ENCODE measurements at places on chromosomes 2 and 18.
A peak's percentile ranks its signal among the peaks of the same experiment; 100 is the strongest.

DNA sequence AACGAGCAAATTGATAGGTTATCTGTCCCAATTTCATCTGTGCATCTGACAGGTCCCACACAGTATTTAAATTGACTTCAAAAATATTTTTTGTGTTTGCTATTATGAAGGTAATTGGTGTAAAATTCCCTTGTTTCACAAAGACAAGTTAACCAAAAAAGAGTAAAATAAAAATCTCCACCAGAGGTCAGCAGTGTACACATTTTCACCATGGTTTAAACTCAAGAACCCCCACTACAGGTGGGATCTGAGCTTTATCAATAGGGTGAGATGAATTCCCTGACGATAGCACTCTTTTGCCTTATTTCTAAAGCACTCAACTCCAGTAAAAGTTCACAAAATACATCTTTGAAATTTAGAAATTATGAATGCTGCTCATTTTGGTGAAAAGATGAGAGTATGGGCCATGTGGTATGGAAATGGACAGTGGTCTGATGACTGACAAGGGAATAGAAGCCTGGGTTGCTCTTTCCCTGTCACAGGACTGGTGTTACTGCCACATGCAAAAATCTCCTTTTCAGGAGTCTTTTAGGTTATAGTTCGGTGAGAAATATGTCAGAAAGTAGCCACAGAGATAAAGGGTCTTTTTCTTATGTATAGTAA, 68.0 kb downstream of the SERPINB8 start:
- DNase-seq: no peak

GRCh38 chr2:106195981-106196380, 1.9 kb upstream of the UXS1 start:
- no peak for DNase-seq

DNA sequence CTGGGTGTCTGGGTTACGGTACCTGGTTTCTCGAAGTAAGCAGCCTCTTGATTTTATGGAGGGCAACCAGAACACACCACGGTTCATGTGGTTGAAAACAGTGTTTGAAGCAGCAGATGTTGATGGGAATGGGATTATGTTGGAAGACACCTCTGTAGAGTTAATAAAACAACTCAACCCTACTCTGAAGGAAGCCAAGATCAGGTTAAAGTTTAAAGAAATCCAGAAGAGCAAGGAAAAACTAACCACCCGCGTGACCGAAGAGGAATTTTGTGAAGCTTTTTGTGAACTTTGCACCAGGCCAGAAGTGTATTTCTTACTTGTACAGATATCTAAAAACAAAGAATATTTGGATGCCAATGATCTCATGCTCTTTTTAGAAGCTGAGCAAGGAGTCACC, 279.8 kb downstream of the PLCL1 start:
- DNase-seq: no peak

GRCh38 chr18:79393181-79393634, 2.5 kb upstream of the NFATC1 start:
- DNase-seq: peak; percentile 70

DNA sequence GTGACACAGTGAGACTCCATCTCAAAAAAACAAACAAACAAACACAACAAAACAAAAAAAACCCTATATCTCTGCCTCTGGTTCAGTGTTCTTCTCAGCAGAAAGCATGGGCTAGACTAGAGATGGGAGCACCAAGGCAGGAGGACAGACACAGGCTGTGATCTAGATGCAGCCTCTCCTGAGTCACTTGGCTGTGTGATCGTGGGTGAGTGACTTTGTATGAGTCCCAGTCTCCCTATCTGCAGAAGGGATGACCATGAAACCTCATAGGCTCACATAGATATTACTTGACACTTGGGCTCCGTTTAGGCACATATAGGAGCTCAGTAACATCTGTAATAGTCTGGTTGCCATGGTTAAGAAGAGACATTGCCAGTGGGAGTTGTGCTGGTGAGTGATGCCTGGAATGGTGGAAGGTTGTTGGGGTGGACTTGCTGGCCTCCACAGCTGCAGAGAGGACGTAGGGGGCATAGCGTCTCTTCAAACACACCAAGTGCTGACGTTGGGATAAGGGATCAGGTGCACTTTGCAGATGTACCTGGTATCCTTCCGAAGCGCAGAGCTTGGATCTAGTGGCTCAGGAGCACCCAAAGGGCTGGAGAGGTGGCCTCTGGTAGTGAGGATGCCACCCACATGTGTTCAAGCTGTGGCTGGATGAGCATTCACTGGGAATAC, 318.9 kb upstream of the HS6ST1 start:
- no peak for DNase-seq

DNA sequence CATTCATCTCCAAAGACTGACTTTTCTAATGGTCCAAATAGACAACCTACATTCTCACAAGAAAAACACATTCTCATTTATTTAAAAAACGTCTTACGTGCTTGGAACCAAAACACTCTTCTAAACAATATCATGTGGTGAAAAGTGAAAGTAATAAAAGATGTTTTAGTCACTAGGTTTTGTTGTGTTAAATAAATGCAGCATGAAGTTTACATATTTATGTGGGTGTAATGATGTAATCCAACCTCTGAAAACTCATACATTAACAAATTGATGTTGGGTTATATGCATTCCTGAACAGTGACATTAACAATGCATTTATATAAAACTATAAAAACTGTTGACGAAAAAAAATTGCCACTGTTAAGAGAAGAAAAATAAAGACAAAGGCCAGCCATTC, 55.1 kb upstream of the ACVR2A start:
- no peak for DNase-seq

DNA sequence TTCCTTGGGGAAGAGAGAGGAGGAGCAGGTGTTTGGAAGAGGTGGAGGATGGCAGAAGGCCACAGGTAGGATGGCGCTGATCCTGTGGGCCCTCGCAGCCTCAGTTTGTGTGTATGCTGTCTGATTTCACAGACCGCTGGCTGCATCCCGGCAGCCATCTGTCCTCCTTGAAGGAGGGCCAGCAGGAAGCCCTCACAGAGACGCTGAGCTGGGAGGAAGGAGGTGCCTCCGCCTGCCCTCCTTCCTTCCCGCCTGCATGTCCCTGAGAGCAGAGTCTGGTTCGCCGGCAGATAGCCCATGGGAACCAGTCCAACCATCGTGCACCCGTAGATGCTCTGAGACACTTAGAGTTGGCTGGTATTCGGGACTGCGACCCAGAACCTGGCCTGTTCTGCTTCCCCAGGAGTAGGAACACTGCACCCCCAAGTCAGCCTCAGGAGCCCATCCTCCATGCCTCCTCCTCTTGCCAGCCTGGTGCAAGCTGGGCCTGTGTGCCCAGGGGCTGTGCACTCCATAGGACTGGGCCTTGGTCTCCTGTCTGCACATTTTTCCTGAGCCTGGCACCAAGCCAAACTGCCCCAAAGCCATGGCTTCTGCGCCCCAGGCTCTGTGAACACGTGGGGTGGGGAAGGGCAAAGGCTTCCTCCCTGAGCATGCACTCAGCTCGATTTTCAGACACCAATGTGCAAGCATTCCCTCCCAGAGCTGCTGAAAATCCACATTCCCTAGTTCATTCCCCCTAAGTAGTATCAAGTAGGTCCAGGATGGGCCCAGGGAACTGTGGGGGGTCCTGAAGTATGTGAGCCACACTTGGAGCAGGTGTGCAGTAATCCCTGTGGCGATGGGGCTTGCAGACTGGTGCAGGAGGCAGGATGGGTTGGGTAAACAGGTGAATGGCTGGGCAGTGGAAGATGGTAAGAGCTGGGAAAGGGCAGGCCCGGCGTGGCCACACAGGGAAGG, 115.6 kb downstream of the SEPTIN10 start:
- no peak for DNase-seq

DNA sequence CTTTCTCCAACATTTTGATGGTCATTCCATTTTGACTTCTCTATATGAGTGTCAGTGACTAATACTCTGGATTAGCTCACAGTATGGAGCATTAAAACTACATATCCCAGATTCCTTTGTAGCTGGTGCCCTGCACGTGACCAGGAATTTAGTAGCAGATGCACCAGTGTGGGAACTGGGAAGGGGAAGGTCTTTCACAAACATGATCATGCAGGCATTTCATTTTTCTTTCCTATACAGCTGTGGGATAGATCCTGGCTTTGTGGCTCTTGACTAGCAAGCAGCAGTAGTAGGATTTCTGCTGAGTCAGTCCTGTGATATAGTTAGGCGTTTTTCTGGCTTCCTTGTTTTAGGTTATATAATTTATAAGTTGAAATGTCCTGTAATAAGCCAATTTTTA, 971.0 kb upstream of the CDH2 start:
- no peak for DNase-seq

GRCh38 chr18:67232406-67232805, 284.1 kb downstream of the DSEL start:
- no peak for DNase-seq

GRCh38 chr2:226730481-226730880, 69.1 kb downstream of the IRS1 start:
- no peak for DNase-seq

DNA sequence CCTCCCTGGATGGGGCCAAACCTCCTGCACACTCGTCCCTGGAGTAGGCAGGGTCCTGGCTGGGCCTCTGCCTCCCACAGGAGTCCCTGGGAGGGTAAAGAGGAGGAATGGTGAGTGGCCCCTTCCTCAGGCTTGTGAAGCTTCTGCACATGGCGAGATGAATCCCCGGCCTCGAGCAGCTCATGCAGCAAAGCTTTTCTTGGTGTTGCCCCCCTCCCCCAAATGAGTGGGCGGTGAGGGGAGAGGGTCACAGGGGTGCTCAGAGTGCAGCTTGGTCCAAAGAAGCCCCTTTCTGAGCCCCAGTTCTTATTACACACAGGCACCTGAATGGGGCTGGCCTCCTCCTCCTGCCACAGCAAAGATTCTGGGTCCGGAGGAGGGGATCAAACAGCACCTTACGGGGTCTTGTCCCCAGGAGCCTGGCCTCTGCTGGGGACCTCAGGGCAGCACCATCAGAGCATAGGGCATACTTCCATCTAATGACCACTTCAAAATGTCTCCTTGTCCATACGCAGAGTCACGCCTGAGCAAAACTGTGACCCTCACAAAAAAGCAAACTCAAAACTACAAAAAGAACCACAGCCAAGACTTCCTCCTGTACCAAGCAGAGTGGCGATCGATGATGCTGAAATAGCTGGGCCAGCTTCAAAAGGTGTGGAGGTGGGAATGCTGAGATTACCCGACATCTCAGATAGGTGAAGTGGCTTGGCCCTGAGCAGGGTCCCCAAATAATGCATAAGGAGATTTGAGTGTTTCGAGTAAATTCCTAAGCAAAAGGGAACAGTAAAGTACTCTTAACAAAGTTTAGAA, 148.4 kb upstream of the TWIST2 start:
- DNase-seq: no peak

DNA sequence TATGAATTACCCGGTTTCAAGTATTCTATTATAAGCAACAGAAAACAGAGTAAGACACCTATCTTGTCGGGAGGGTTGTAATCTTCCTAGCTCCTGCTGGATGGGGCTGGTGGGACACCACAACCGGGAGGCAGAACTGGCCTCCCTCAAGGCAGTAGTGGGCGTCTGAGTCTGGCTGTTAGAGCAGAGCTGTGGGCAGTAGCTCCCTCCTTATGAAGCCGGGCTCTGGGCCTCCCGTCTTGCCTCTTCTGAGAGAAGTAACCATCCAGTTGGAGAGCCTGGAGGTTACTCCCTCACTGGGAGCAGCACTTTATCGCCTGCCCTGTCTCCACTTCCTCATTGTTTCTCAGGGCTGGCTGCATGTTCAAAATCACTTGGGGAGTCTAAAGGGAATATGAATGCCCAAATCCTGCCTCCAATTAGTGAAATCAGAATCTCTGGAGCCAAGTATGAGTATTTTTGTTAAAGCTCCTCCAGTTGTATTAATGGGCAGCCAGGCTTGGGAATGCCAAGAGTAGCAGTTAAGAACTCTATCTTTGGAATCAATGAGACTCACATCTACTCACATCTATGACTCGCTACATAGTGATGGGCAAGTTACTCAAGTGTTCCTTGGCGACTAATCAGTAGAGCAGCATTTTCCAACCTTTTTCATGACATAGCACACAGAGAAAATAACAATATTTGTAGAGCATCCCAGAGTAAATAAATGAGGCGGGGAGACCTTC, 27.3 kb upstream of the NRP2 start:
- no peak for DNase-seq

DNA sequence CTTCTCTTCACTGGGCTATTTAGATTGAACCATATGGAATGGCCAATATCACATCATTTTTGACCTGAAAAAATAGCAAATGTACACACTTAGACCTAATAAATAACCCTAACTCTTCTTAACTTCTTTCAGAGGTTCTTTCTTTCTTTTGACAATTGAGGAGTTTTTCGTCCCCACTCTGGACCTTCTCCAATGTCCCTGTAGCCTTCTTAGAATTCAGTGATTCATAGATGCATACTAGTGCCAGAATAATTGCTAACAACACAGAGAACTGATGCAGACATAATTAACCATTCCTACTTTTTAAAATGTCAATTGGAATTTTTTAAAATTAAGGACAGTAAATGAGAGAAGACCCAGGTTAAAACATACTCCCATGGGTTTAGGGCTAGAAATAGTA, 20.0 kb downstream of the DAPL1 start:
- no peak for DNase-seq

DNA sequence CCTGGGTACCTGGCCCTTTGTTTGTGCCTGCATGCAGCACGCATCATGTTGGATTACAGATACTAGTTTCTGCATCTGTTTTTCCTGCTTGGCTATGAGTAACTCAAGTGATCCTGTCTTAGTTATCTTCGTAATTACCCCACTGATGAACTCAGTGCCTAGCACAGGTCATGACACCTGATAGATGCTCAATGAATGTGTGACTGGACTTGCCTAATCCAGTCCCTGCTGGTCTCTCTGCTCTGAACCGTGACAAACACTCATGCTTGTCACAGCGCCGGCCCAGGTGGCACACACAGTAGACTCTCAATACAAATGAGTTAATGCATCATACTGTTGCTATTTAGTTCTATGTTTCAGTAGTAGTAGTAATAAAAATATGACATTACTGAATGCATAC, 31.2 kb upstream of the NTSR2 start:
- DNase-seq: no peak

GRCh38 chr18:7259475-7259874, 28.6 kb downstream of the LRRC30 start:
- no peak for DNase-seq

GRCh38 chr2:105801961-105802360, 57.2 kb downstream of the NCK2 start:
- DNase-seq: no peak

- DNase-seq: no peak
Measured at GRCh38 chr2:46562451-46562840, 83.1 kb downstream of the TMEM247 start.

DNA sequence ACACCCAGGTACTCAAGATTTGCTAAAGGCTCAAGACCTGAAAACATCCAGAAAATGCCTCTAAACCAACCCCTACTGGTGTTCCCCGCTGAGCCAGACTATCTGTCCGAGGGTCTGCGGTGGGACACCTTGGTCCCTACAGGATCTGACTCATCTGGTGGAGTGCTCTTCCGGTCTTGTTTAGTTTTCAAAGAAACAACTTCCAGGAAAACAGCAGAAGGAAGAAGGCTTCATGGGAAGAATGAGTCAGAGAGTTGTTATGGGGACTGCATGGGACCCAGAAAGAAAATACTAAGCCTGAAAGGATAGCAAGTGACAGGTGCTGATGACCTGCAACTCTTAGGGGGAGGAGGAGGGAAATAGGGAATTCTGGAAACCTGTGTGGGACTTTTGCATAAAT, 41.3 kb downstream of the ZFP36L2 start:
- DNase-seq: no peak

Data from Right ventricle myocardium inferior (tissue), 1 donor.